ENCODE measurements at places on chromosomes 12 and 14. TPM values are rescaled to one million over a fixed set of nuclear protein-coding genes. Genes with fewer than 3 reads are reported as not detected.

CBLN3 gene
- total RNA-seq, result 0.11 TPM

FAM222A gene
- 0.72 TPM for total RNA-seq

HIF1A gene
- 93.5 TPM for total RNA-seq

ALDH2 gene
- 24.1 TPM for total RNA-seq

ADAMTS20 gene
- total RNA-seq, result not detected

TRAFD1 gene
- 24.9 TPM for total RNA-seq

RAPGEF3 gene
- total RNA-seq, result 28.3 TPM

IGFBP6 gene
- 128 TPM for total RNA-seq

DEPDC4 gene
- 0.62 TPM for total RNA-seq

SLC5A8 gene
- 0.08 TPM for total RNA-seq

NOC4L gene
- total RNA-seq, result 16.9 TPM

KRT75 gene
- 4.9 TPM for total RNA-seq

FOS gene
- 185 TPM for total RNA-seq

ABCD2 gene
- total RNA-seq, result not detected

ZDHHC22 gene
- not detected for total RNA-seq

TAS2R50 gene
- total RNA-seq, result not detected

ZBTB39 gene
- 3.2 TPM for total RNA-seq

PCBP2 gene
- total RNA-seq, result 169 TPM

TRIM9 gene
- 0.30 TPM for total RNA-seq

PLEKHG7 gene
- total RNA-seq, result not detected

ST8SIA1 gene
- total RNA-seq, result 4.7 TPM

GPR84 gene
- total RNA-seq, result not detected

SELPLG gene
- total RNA-seq, result 0.08 TPM

DDX47 gene
- 67.7 TPM for total RNA-seq

PGF gene
- 44.9 TPM for total RNA-seq

HOXC9 gene
- total RNA-seq, result 5.2 TPM

STAB2 gene
- not detected for total RNA-seq

ALX1 gene
- not detected for total RNA-seq

RASSF8 gene
- 10.3 TPM for total RNA-seq

SERPINA9 gene
- not detected for total RNA-seq

SOAT2 gene
- total RNA-seq, result not detected

SDR9C7 gene
- 0.31 TPM for total RNA-seq

PTCSC3 gene
- not detected for total RNA-seq

TNS2 gene
- 3.9 TPM for total RNA-seq

HVCN1 gene
- 0.53 TPM for total RNA-seq

ESR2 gene
- 0.23 TPM for total RNA-seq

MYF5 gene
- total RNA-seq, result not detected

MMP19 gene
- 3.8 TPM for total RNA-seq

FAIM2 gene
- total RNA-seq, result not detected

GMPR2 gene
- total RNA-seq, result 72.9 TPM

PLA2G1B gene
- total RNA-seq, result not detected

CPNE6 gene
- total RNA-seq, result not detected

TPH2 gene
- not detected for total RNA-seq

NKX2-1 gene
- not detected for total RNA-seq

RBP5 gene
- total RNA-seq, result not detected

All from hair follicular keratinocyte (primary cell).